ENCODE measurements at places on chromosomes 16 and 17.

DNA sequence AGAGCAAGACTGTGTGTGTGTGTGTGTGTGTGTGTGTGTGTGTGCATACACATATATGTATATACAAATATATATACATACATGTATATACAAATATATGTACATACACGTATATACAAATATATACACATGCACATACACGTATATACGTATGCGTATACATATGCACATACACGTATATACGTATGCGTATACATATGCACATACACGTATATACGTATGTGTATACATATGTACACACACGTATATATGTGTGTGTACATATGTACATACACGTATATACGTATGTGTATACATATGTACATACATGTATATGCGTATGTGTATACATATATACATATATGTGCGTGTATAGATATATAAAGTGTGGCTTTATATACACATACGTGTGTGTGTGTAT, 31.4 kb downstream of the SPHK1 start:
- no peak for DNase-seq

GRCh38 chr16:67549936-67550335, 12.4 kb upstream of the CTCF start:
- DNase-seq = no peak

- DNase-seq = peak; percentile 36
Observed at GRCh38 chr17:40022961-40023541, 7.8 kb downstream of the CSF3 start.

DNA sequence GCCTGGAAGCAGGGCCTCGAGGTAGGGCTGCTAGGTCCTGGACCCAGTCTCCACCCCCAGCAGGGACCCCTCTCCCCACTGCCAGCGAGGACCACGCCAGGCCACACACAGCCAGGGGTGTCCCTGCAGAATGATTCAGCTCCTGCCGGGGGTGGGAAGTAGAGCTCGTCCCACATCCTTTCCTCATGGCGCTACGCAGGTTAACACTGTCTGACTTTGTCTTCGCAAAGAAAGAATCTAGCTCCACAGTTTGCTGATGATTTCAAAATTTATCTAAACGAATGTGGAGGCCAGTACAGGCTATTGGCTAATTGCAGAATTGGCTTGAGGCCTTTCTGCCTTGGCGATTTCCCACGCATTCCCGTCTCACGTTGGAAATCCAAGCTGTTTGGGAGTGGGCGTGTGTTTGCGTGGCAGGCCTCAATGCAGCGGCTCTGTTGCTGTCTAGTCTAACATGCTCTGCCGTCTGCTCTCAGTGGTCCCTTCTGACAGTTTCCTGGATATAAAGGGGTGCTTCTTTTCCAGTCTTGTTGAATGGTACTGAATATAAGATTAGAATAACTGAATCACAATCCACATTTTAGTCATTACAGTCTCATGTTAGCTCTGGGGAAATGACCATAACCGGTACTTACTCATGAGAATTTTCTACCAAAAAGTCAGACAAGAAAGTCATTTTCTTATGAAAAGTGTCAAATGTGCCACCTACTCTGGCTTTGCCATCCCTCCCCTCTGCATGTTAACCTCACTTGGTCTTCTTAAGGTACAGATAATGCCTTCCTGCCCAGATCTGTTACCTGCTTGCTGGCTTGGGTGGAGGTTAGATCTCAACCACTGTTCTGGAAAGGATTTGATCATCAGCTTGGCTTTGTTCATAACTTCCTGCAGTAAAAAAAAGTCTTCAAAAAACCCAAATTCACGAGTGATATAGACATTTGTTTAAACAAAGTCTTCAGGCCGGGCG, 252.4 kb downstream of the NTN1 start:
- DNase-seq = no peak

DNA sequence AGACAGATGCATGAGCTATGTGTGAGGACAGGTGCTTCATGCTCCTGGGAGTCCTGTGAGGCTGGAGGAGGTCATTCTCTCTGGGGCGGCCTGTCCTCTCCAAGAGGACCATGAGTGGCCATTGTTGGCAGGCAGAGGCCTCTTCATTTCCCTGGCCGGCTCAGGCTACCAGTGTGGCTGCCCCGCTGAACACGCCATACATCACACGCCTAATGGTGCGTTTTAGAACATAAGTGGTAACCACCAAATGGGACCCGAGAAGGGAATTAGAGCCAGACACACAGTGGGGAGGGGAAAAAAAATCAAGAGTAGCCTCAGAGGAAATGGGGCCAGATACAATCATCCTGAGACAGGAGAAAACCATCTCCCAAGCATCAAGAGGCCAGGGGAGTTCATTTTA, 140.0 kb downstream of the SPACA3 start:
- DNase-seq = peak; percentile 96

GRCh38 chr16:31888735-31889134, 15.1 kb downstream of the ZNF267 start:
- no peak for DNase-seq

DNA sequence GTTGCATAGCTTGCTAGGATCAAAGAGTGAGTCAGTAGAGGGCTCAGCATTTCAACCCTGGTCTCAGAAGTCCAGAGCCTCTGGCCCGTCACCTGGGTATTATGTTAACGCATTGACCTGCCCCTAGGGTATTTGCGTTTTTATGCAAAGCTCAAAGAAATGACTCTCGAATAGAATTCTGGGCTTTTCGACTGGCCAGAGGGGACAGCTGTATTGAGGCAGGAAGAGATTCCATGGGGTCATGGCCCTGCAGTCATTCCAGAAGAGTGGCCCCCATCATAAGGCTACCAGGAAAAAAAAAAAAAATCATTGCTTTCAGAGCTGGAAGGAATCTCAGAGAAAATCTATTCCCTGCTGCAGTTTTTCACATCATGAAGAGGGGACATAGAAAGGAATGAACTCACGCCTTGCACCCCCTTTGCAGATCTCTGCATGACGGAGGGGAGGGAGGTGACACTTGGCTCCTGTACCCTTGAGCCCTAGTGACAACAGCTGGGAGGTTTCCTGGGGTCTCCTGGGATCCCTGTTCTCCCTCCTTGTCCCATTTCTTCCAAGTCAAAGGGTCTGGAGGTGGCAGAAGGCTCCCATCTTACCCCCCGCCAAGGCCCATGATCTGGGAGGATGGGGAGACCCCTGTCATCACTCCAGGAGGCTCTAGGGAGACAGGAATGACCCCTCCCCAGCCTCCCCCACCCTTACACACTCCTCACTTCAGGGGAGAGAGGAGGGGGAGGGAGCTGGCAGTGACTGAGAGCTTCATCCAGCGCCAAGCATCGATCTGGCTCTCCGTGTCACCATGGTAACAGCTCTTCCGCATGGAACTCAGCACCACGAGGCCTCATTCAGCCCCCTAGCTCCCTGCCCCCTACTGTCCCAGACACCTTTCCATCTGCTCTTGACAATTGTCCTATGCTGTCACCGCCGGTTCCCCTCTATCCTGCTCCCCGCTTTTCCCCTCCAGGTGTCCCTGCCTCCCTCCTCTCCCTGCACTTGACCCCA, 35.8 kb downstream of the GP2 start:
- DNase-seq = peak; percentile 84

DNA sequence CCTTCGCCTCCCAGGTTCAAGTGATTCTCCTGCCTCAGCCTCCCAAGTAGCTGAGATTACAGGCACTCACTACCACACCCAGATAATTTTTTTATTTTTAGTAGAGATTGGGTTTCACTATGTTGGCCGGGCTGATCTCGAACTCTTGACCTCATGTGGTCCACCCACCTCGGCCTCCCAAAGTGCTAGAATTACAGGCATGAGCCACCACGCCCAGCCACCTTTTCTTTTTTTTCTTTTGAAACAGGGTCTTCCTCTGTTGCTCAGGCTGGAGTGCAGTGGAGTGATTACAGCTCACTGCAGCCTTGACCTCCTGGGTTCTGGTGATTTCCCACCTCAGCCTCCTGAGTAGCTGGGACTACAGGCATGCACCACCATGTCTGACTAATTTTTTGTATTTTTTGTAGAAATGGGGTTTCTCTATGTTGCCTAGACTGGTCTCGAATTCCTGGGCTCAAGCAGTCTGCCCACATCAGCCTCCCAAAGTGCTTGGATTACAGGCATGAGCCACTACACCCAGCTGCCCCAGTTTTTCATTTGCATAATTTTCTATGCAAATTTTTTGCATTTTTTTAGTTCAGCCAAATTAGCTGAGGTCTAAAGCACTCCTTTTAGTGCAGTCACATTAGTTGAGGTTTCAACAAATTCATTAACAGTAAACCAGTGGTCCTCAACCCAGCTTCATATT, 11.3 kb downstream of the WWP2 start:
- no peak for DNase-seq

DNA sequence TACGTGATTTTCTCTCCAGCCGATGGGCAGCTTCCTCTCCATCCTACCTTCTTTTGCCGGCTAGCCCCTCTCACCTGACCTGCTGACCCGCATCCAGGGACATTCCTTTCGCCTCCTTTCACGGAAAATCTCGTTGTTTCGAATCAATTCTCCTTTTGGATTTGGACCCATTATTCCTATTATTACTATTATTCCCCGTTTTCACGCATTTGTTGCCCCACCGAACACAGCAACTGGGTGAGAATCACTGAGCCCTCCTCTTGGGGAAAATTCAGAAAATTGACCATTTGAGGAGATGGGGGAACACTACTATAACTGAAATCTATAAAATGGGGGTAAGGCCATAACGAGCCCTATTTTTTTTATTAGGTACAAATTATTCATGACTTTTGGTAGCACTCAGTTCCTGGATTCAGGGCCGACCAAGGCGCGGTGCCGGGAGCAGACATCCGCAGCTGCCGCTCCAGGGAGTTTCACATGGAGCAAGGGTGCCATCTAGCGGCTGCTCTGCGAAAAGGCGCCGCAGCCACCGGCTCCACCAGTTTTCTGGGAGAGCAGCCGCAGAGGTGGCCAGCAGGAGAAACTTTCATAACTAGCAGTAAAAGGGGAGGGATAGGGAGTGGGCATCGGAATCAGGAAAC, 3.3 kb upstream of the HOXB8 start:
- peak; percentile 53 for DNase-seq

DNA sequence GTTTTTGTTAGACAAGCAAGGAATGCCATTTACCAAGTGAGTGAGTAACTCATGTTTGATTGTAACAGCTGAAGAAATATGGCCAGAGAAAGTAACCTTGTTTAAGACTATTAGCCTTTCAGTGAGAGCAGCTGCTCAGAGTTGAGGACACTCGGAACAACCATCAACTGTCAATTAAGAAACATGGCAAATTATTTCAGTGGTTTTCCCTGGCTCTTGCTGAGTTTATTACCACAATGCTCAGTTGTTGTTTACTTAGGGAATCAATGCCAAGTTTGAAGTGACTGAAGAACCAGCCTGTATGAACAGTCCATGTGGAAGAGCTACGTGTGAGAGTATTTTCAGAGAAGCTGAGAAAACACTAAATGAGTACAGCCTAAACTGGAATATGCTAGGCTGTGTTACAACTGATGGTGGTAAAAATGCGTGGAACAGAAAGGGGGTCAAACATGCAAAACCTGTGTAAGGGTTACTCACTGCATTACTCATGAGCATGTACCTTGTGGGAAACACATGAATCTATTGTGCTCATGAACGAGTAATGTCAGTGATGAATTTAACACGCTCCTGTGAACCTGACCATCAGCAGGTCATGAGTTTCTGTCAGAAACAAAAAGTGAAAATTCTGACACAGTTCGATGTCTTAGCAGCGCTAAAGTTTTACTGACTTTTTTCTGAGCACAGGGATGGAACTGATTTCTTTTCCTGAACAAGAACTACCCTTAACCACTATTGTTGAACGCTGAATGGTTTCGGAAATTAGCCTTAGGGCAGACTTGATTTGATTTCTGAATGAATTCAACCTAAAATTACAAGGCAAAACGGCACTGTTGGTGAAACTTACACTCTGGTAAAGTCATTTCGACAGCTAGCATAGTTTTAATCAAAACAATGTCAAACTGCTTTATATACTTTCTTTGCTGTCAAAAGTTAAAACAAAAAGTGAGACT, 33.5 kb downstream of the GNA13 start:
- DNase-seq = no peak

GRCh38 chr16:24853169-24853824, 7.5 kb downstream of the SLC5A11 start:
- DNase-seq = no peak

DNA sequence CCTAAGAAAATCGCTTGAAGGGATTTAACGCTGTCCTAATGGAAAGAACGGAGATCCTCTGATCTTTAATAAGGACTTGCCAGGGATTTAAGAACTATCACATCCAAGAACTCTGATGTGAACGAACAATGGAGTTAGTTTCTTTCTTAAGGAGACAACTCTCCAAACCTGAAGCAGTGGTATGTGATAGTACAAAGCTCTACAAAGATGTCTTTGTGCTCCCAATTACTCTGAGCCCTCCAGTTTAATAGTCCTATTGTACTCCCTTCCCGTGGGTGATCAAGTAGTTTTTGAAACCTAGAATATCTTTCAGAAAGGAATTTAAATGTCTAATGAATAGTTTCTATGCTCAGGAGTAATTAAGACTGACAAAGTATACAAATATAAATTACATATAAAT, 123.8 kb downstream of the FTO start:
- DNase-seq = no peak

DNA sequence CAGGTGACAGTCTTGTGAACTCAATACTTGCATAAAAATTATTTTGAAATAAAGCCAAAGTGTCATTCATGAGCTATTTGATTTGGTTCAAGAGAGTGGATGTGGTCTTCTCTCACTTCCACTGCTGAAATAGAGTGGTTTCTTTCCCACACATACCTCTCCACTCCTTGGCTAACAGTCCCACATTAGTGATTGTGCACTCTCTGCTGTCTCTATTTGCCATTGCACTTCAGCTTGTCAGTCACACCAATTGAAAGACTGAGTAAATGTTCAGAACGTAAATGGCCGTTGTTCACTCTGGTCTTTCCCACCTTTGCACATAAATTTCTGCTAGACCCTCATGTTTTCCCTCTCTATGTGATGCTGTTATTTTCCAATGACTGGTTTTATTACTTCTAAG, 197.5 kb downstream of the FTO start:
- DNase-seq = no peak

- DNase-seq = no peak
Observed at GRCh38 chr17:82876602-82877379, 37.0 kb upstream of the ZNF750 start.

DNA sequence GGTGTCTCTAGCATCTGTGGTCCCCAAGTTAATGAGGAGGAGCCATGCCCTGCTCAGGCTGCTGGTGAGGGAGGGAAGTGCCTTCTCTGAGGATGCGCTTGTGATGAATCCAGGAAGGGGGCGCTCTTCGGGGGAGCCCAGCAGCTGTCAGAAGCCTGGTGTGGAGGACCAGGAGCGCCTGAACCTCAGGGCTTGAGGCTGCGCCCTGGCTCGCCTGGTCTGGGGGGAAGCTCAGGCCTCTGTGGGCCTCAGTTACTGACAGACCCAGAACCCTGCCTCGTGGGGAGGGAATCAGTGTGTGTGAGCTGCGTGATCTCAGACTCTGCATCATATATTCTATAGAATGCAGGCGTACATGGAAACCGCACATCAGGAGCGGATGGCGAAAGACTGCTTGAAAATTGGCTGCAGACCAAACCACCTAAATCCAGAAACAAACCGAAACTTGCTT, 126.1 kb downstream of the SEC14L1 start:
- no peak for DNase-seq

DNA sequence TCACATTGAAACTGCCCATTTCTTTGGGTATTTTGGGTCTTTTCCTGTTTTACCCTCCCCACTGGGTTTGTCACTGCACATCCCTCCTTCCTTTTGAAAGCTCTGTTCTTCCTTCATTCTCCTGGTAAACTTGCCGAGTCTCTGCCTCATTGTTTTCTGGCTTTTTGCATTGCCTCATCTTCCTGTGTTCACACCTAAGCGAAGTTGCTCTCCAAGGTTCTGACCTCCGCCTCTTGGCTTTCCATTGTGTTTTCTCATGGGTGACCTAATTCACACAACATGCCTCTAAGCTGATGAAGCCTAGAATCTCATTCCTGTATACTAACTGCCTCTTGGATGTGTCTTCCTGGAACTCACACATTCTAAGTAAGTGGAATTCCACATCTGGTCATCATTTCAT, 1096.1 kb upstream of the EEF2KMT start:
- DNase-seq = no peak
